Stimulated activated CD4-positive, alpha-beta T cell treated with anti-CD3 and anti-CD28 coated beads, TNF-alpha, amount 100 ng/mL, for 4 hours (primary cell): ENCODE measurements at places on chromosomes 1 and 21.
A peak's percentile ranks its signal among the peaks of the same experiment; 100 is the strongest.

DNA sequence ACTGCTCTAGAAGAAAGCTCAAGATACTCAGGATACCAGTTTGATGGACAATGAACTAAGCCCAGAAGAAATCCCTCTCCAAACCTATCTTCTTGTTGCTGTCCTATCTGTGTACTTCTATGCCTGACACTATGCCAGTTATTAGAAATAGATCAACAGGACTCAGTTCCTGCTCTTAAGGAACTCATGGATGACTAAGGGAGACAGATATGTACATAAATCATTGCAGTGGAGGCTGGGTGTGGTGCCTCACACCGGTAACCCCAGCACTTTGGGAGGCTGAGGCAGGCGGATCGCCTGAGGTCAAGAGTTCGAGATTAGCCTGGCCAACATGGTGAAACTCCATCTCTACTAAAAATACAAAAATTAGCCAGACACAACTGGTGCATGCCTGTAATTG lies 42.4 kb upstream of the AK4 start:
- no peak for DNase-seq

- DNase-seq: no peak
Measured at GRCh38 chr1:36722871-36723270, 240.2 kb upstream of the CSF3R start.

DNA sequence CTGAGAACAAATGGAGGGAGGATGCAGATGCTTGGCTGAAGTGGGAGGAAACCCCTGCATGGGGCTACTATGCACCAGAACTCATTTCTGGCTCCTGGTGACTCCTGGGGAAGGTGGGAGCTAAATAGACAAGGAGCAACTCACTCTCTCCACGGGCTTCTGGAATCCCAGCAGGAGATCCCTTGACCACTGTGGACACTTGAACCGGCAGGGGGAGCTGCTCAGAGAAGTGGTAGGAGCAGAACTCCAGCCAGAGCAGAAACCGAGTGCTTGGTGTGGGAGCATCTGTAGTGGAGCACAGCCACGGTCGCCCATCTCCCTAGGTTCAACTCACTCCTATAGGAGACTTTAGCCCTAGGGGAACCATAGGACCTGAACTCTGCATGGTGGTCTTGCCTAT lies 205.6 kb upstream of the GJB5 start:
- no peak for DNase-seq

DNA sequence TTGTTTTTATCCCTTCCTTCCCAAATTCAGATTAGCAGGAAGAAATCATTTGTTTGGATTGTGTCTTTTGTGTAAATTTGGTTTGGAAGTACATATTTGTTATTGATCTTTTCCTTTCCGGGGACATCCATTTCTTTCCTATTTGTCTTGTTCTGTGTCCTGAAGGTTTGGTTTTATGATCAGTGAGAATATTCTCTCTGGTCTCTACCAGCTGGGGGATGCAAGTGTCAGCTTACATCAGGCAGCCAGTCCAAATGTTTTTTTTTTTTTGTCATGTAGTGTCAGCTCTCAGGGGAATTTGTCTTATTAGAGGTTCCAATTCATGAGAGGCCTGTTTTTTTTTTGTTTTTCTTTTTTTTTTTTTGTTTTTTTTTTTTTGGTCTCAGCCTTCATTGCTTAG lies 479.2 kb upstream of the LRRC7 start:
- no peak for DNase-seq

DNA sequence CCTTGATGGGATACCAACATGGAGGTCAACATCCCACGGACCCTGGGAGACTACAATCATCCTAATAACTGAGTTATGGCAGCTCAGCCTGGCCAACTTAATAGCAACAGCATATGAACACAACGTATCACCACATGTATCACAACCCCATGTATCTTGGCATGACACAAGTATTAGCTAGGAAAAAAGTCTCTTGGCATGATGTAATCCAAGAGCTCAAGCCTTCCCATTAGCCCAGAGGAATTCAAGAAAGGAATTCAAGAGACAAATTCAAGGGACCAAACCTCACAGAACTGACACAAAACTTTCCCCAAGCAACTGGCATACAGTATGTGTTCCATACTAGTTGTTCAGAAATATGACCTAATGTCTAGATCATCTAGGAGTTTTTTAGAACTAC lies 100.9 kb upstream of the HMGB4 start:
- DNase-seq: no peak

- DNase-seq: no peak
Measured at GRCh38 chr1:238658763-238659162, 727.6 kb upstream of the CHRM3 start.

GRCh38 chr1:202018468-202019234 lies 8.3 kb downstream of the ELF3 start:
- DNase-seq: no peak

DNA sequence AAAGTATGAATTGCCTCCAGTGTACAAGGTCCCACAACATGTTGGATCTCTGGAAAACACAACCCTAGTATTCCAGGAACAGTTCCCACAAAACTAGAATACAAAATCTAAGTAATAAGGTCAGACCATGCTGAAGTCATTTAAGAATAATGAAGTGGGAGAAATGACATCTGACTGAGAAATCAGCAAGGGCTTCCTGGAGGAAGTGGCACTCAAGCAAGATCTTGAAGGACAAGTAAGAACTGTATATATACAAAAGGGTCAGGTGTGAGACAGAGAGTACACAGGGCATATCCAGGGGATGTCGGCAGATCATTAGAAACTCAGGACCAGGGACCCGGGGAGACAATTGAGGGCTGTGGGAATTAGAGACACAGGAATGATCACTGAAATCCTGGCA lies 18.7 kb downstream of the MIS18A start:
- DNase-seq: no peak

DNA sequence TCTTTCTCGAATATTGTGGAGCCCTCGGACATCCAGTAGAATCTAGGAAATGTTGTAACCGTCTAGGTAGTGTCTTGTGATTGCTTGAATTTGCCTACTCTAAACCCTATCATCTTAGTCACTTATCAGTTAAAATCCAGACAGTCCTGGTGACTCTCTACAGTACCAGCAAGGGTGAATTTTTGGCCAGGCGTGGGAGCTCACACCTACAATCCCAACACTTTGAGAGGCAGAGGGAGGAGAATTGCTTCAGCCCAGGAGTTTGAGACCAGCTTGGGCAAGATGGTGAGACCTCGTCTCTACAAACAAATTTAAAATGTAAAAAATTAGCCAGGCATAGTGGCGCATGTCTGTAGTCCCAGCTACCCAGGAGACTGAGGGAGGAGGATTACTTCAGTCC lies 230.9 kb downstream of the CHRM3 start:
- no peak for DNase-seq

- no peak for DNase-seq
Measured at GRCh38 chr1:156704166-156704711, 1.1 kb downstream of the CRABP2 start.

- DNase-seq: no peak
Measured at GRCh38 chr1:7558041-7558461, 213.0 kb upstream of the VAMP3 start.

DNA sequence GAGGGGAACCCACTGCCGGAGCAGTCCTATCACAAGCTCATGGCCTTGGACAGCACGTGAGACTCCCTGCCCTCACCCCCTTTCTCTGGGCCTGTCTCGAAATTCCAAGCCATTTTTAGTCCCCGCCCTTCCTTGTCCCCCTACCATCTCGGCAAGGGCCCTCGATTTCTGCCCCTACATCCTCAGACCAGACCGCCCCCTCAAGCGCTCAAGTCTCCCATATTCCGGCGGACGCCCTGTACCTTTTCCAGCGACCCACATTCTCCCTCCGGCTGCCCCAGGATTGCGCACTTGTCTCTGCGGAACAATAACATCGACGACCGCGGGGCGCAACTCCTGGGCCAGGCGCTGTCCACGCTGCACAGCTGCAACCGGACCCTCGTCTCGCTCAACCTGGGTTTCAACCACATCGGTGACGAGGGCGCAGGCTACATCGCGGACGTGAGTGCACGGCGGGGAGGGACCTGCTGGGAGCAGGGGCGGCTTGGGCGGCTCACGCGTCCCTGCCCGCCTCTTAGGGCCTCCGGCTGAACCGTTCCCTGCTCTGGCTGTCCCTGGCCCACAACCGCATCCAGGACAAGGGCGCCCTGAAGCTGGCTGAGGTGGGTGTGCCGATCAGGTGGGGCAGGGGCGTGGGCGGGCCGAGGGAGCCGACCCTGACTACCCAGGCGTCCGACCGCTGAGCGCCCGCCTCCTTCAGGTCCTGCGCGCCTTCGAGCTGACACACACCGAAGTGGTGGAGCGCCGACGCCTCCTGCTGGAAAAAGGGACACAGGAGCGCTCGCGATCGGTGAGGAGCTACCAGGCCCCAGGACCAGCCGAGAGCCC lies 7.0 kb downstream of the LRRC71 start:
- DNase-seq: peak; percentile 48

- DNase-seq: no peak
Measured at GRCh38 chr1:219099307-219099706, 74.4 kb upstream of the LYPLAL1 start.

- DNase-seq: no peak
Measured at GRCh38 chr1:238029126-238029525, 138.4 kb upstream of the ZP4 start.

GRCh38 chr1:165738794-165739193 lies 29.9 kb downstream of the TMCO1 start:
- DNase-seq: no peak
